ENCODE measurements at places on chromosomes 13 and 19.

DNA sequence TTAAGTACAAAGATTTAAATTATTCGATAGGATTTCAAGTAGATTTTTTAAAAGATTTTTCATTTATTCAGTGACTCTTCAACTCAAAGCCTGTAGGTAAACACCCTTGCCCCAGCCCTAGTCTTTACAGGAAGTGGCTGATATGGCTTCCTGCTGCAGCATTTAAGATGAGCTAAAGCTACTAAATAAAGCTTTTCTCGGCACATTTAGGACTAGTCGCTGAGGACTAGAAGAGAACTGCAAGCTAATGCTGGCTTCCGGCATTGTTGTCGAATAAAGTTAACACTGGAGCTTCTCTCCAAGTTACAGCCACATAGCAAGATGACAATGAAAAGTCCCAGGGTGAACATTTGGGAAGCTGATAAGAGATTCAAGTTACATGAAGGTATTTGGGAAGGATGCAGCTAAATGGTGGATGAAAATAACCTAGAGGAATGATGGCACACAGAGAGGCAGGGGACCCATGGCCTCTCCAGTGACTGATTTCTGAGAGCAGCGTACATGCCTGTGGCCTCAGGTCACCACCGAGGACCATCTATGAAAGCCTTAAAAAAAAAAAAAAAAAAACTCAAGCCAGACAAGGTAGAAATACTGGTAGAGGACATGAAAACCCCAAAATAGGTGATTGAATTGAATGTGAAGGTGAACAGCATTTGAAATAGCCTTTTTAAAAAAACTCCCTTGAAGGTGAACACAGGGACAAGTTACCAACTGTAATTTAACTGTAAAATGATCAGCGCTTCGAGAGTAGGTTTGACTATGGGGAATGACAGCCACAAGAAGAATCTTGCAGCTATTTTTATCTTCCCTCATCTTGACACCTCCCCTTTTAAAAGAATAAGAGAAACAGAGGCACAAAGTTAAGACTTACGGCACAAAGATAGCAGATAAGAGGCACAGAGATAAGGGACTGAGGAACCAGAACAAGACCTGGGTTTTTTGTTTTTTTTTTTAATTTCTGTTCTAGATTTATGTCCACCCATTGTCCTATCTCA is 155.4 kb downstream of the DCT start:
- no peak for DNase-seq

GRCh38 chr13:101565317-101565716 is 112.8 kb downstream of the ITGBL1 start:
- DNase-seq: no peak

DNA sequence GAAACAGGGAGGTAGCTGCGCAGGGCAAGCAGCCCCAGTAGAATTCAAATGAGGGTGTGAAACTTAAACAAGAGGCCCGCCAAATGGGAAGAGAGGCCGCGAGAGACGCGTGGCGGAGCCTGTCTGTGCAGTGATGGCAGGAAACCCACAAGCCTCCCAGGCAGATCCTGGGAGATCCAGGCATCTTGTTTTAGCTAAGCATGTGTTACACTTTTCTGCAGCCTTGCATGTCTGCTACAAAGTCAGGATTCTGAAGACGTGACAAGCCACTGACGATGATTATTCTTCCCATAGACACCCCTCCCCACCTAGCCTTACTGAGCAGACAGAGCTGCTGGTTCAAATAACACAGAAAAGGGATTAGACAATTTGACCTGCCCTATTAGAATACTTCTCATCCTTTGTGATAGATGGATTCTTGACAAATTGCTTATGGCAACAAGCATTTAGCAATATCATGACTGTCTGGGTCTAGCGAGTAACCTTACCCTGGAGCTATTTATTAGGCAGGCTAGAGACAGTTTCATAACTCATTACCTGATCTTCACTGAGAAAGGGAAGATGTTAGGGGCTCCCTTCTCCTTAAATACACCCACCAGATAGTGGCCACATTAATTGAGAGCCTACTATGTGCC is 185.2 kb upstream of the IRS2 start:
- no peak for DNase-seq

- DNase-seq: no peak
Observed at GRCh38 chr13:59236309-59236919, 927.3 kb downstream of the DIAPH3 start.

DNA sequence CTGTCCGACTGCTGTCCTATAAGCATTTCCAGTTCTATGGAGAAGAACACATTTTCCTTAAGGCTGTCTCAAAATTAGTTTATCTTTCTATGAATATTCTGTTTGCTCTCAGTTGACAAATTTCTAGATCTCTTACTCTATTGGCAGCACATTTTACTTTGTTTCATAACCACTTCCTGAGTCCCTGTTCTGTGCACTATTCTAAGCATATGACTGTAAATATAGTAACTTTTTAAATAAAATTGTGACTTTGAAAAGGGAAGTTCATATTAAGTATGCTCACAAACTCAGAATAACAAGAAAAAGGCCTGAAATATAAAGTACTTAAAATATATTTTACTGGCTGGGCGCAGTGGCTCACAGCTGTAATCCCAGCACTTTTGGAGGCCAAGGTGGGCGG is 56.5 kb upstream of the HTR2A start:
- no peak for DNase-seq

DNA sequence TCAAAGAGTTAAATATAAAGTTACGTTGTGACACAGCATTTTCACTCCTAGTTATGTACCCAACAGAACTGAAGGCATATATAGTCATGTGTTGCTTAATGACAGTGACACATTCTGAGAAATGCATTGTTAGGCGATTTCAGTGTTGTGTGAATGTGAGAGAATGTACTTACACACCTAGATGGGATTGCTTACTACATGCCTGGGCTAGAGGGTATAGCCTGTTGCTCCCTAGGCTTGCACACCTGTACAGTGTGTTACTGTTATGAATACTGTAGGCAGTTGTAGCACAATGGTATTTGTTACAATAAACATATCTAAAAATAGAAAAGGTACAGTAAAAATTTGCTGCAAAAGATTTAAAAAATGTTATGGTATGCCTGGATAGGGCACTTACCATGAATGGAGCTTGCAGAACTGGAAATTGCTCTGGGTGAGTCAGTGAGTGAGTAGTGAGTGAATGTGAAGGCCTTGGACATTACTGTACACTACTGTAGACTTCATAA is 89.2 kb downstream of the DHRS12 start:
- DNase-seq: no peak

GRCh38 chr13:45717349-45717748 is 15.2 kb downstream of the CBY2 start:
- DNase-seq: no peak

- DNase-seq: no peak
Observed at GRCh38 chr13:76816394-76816793, 69.8 kb downstream of the KCTD12 start.

GRCh38 chr19:40379446-40380198 is 10.4 kb downstream of the HIPK4 start:
- DNase-seq: no peak

- DNase-seq: no peak
Observed at GRCh38 chr19:8324186-8325050, 3.1 kb downstream of the RPS28 start.

- no peak for DNase-seq
Observed at GRCh38 chr19:35310331-35310730, 18.4 kb downstream of the MAG start.

DNA sequence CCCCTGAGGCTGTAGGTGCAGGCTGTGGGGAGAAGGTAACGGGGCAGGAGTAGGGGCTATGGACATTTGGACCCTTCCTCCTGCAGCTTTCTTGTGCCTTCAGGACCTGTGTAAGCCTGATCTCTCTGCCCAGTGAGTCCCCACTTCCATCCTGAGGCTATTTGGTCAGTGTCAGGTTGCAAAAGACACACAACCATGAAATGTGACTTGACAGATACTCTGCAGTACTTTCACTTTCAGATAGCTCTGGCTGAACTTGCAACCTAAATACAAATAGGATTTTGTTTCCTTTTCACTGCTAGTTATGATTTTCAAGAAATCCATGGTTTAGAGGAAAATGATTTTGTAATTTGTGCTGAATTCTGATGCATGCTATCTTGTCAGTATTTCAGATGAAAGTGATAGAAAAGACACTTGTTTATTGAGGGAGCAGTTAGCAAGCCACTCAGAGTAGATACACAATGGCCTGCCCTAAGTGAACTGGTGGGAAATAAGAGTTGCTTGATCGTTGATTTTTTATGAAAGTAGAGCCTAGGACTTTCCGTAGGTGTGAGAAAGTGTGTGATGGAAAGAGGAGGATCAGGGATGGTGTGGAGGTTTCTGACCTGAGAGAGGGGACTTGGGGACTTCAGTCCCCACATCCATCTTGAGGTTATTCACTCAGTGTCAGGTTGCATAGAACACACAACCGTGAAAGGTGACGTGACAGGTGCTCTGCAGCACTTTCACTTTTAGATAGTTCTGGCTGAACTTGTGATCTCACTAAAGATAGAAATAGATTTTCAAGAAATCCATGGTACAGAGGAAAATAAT is 18.1 kb upstream of the EID2 start:
- no peak for DNase-seq

DNA sequence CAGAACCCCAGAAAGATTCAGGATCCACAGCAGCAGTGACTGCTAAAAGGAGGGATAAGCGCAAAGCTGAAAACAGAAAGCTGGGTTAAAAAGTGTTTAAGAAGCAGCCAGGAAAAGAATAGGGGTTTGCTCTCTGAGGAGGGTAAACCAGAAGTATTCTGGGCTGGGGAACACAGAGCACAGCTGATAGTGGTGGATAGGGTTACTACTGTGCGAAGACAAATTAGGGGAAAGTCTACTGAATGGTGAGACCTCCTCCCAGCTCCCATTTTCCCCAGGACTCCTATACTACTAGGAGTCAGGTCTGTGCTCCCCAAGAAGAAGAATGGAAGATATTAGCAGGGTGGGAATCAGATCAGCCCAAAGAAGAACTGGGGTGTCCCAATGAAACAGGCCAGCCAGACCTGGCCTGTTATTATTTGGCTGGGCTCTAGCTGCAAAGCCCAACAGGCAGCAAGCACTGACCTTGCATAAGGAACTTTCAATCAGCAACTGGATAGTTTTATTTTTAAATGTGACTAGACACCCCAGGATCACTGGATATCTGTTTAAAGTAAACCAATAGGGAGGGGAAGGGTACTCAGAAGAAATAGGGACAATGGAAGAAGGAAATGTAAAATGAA is 43.5 kb upstream of the SERTM1 start:
- no peak for DNase-seq

GRCh38 chr19:4581666-4582553 is 22.4 kb upstream of the SEMA6B start:
- no peak for DNase-seq

DNA sequence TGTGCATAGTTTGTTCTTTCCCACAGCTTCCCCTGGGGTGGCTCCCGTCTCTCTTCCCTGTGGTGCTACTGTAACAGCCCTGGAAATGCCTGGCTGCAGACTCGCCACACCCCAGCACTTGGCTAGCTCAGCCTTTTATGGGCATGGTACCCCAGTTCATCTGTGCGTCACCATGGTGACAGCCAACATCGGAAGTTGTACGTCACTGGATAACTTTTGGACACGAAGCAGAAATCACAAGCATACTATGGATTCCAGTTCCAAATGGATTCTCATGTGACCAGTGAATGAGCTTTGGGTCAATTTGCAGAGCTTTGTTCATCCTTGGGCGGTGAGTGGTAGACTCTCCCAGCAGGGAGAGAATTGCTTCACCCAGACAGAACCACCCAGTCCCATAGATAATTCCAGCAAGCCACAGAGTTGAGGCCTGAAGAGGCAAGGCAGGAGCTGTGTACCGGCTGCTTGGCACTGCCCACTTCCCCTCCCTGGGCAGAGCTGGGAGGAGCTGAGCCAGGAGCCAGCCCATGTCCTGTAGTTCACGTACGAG is 54.4 kb downstream of the COL4A2 start:
- DNase-seq: no peak

DNA sequence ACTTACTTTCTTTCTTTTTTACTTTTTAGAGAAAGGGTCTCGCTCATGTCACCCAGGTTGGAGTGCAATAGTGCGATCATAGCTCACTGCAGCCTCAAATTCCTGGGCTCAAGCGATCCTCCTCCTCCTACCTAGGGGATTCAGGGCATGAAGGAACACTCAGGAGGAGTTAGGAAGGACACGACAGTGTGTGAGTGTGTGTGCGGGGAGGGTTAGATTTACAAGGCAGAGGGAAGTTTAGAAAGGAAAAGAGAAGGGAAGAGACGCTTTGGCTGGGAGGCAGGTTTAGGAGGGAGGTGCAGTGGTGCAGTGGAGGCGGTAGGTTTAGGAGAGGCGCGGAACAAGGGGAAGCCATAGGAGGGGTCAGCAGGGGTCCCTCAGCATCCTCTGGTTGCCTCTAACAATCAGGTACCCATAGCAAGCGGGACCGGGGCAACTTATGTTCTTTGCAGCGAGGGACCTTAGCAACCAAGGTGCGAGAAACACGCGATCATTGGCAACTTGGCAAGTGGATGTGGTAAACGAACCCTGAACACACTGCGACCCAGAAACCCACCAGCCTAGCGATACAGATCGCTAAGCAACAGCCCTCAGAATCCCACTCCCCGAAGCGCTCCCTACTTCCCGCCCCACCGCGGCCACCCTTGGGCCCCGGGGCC is 501 bp downstream of the SIRT2 start:
- no peak for DNase-seq

DNA sequence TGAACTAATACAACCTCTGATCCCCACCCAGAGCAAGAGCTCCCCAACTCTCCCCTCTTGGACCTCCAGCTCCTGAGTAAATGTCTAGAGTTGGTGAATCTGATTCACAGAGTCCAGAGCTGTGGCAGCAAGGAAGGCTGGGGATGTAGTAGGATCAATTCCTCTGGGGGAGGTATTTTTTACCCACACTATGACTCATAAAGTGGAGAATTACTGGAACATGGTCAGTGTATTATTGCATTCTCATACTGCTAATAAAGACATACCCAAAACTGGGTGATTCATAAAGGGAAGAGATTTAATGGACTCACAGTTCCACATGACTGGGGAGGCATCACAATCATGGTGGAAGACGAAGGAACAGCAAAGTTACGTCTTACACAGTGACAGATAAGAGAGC is 496.7 kb downstream of the EFNB2 start:
- no peak for DNase-seq

GRCh38 chr19:45074744-45075300 is 1.5 kb downstream of the ZNF296 start:
- no peak for DNase-seq

- no peak for DNase-seq
Observed at GRCh38 chr13:75393839-75394520, 88.0 kb downstream of the TBC1D4 start.

- DNase-seq: no peak
Observed at GRCh38 chr13:99624936-99625540, 123.8 kb downstream of the TM9SF2 start.

Measured in left forelimb (tissue), 1 donor.